Neural progenitor cell (in vitro differentiated cells): ENCODE measurements at places on chromosomes 12 and 14.

DNA sequence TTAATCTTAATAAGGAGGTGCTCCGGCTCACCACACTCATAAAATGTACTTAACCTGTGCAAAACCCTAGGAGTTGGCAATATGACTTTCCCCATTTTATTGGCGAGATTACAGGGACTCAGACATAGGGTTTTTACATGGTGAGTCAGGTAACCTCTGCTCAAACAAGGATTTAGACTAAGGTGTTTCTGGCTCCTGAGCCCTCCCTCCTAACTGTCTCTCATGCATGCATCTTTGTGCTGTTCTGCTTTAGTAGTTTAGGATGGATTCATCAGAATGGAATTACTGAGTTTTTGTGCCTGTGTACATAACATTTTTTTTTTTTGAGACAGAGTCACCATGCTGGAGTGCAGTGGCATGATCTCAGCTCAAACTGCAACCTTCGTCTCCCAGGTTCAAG lies 993.3 kb upstream of the TMEM132C start:
- DNase-seq: no peak

DNA sequence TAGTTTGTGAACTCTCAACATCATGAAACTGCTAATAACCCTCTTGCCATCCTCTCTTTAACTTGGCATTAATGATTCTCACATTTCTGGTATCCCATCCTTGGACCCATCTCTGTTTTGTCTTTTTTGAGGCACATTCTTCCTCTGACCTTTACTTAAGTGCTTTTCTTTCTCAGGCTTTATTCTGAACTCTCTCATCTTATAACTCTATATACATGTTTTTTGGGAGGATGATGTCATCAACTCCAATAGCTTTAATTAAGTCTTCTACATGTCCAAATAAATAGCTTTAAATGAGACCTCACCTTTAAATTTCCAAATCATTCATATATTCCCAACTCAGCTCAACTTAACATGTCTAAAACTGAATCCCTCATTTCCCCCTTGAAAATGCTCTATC lies 88.4 kb downstream of the PPFIA2 start:
- no peak for DNase-seq

- DNase-seq: no peak
Measured at GRCh38 chr12:131192951-131193350, 239.2 kb downstream of the ADGRD1 start.

- DNase-seq: no peak
Measured at GRCh38 chr12:32034045-32034444, 72.6 kb upstream of the BICD1 start.

DNA sequence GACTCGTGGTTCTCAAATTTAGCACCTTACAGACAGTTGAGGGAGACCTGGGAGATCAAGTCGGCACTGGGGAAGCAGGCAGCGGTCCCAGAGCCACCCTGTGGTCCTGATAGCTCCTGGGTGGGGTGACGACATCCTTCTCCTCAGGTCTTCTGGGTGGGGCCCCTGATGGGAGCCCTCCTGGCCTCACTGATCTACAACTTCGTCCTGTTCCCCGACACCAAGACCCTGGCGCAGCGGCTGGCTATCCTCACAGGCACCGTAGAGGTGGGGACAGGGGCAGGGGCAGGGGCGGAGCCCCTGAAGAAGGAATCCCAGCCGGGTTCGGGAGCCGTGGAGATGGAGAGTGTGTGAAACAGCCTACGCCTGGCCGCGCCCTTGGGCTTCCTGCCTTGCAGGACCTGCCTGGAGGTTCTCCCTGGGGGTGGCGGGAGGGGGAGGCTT lies 2.6 kb downstream of the AQP6 start:
- peak; percentile 28 for DNase-seq

GRCh38 chr14:50360851-50361250 lies 35.8 kb downstream of the CDKL1 start:
- DNase-seq: no peak

- DNase-seq: peak; percentile 81
Measured at GRCh38 chr12:64780531-64781279, 21.5 kb upstream of the GNS start.
